Panc1 (cell line): ENCODE measurements at places on chromosomes 2 and 18.

GRCh38 chr2:17076533-17076932 lies 410.9 kb upstream of the CYRIA start:
- no peak for DNase-seq

- no peak for DNase-seq
These were observed 107.8 kb downstream of the NBEAL1 start for GRCh38 chr2:203122317-203122986.

DNA sequence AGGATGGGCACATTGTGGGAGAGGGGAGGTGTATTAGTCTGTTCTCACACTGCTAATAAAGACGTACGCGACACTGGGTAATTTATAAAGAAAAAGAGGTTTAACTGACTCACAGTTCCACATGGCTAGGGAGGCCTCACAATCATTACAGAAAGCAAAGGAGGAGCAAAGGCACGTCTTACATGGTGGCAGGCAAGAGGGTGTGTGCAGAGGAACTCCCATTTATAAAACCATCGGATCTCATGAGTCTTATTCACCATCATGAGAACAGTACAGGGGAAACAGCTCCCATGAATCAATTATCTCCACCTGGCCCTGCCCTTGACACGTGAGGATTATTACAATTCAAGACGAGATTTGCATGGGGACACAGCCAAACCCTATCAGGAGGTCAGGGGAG lies 266.7 kb downstream of the HAUS1 start:
- DNase-seq: no peak

DNA sequence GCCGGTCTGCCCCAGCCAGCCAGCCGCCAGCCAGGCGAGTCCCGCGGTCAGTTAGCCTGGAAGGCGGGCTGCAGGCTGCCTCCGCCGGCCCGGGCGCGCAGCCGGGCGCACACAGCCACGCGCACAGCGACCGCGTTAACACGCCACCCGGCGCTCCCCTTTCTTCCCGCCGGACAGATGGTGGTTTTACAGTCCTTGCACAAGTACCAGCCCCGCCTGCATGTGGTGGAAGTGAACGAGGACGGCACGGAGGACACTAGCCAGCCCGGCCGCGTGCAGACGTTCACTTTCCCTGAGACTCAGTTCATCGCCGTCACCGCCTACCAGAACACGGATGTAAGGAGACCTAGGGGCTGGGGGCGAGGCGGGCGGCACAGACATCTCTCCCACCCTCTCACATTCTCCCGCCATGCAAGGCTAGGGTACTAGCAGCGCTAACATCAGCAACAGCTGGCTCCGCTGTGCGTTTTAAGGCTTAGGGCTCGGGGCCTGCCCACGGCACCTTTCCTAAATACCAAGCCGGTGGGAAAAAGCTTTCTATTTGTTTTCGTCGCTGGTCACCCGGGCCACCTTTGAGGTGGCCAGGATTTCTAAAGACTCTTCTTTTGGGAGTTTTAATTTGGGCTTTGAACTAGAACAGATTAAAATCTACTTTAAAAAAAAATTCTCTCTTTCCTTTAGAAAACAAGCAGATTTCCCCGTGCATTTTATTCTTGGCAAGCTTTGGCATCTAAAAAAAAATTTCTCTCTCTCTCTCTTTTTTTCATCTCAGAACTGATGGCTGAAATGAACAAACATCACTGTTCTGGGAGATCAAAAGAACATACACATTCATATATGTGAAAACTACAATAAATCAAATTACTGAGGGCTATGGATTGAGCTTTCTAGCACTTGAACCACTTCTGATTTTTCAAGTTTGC lies 2.9 kb downstream of the TBR1 start:
- DNase-seq: no peak

GRCh38 chr2:137771064-137771463 lies 193.2 kb upstream of the HNMT start:
- no peak for DNase-seq
